ENCODE measurements at places on chromosomes 16 and 17.

DNA sequence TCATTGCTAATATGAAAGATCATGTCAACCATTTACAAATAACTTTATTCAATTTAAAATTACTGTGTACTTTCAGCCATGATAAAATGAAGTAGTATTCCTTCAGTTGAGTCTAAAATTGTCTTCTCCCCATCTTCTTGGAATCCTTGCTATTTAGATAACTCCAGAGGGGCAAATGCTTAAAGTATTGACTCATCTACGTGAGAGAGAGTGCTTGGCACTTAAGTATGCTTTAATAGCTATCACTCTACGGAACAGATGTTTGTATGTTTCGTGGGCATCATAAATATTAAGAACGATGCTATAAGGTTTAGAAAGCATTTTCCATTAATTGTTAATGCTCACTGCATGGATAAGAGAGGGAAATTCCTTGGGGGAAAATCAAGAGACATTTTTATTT, 69.3 kb upstream of the MED13 start:
- DNase-seq: no peak

GRCh38 chr17:64709481-64709880, 47.4 kb upstream of the SMURF2 start:
- no peak for DNase-seq

DNA sequence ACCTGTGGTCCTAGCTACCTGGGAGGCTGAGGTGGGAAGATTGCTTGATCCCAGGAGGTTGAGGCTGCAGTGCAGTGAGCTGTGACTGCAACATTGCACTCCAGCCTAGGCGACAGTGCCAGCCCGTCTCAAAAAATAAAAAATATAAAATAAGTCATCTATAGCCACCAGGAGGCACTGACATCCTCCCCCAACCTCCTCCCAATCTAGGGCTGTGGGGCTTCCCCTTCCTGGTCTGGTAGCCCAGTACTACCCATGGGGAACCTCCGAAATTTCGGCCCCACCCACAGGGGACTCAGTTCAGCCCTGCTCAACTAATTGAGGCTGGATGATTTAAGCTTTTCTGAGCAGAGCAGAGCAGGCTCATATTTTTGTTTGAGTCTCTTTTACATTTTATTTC, 3.2 kb downstream of the ZSCAN10 start:
- no peak for DNase-seq

GRCh38 chr17:78133971-78134898, 3.7 kb downstream of the TMC8 start:
- no peak for DNase-seq

DNA sequence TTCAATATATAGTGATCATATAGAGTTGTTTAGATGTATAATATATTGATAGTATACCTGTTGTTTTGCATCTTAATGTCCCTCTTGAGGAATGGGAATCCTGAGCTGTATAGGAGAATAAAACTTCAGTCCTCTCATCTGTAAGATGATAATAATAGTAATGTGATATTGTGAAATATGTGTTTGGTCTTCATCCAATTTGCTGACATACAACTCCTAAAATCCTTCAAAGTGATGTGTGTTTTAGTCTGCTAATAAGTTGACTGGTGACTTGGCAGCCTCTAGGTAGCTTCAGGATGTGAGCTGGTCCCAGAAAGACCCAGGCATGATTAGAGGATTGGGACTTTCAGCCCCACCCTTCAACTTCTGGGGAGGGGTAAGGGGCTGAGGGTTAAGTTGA, 22.8 kb upstream of the NFAT5 start:
- DNase-seq: no peak

DNA sequence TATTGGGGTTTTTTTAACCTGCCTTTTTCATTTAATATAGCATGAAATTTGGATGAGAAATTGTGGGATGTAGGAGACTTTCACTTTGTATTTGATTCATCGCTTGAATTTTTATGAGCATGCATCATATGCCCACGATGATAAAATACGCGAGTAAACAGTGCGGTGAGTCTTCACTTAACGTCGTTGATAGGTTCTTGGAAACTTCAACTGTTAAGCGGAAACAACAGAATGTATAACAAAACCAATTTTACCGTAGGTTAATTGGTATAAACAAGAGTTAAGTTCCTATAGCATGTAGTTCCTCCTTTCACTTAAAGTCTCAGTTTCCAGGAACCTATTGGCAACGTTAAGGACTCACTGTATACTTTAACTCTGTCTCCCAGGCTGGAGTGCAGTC, 28.7 kb downstream of the MMP15 start:
- DNase-seq: no peak

DNA sequence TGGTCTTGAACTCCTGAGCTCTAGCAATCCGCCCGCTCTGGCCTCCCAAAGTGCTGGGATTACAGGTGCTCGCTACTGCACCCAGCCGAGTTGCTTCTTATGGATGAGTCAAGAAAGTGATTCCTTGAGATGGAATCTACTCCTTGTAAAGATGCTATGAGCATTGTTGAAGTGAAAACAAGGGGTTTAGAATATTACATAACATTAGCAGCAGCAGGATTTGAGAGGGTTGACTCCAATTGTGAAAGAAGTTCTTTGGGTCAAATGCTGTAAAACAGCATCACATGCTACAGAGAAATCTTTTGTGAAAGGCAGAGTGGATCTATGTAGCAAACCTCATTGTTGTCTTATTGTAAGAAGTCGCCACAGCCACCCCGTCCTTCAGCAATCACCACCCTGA, 72.7 kb downstream of the NT5M start:
- no peak for DNase-seq

- no peak for DNase-seq
These were observed 49.4 kb downstream of the XPO6 start for GRCh38 chr16:28162326-28162877.

GRCh38 chr16:79664407-79664806, 63.9 kb upstream of the MAF start:
- no peak for DNase-seq

DNA sequence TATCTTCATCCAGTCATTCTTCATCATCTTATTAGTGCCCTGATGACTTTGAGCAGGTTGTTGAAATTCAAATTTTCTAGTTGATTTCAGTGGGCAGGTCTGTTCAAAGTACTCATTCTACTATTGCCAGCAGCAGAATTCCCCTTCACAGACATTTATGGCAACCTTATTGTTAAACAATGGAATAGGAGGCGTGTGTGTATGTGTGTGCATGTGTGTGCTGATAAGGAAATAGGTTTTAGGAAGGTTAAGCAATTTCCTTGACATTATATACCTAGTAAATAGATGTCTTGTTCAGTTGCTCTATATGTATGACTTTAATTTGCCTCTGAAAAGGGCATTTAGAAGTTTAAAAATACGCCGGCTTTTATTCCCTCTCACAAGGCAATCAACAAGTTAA, 601.4 kb upstream of the CA10 start:
- no peak for DNase-seq

GRCh38 chr17:80017226-80018010, 18.3 kb downstream of the TBC1D16 start:
- DNase-seq: no peak

DNA sequence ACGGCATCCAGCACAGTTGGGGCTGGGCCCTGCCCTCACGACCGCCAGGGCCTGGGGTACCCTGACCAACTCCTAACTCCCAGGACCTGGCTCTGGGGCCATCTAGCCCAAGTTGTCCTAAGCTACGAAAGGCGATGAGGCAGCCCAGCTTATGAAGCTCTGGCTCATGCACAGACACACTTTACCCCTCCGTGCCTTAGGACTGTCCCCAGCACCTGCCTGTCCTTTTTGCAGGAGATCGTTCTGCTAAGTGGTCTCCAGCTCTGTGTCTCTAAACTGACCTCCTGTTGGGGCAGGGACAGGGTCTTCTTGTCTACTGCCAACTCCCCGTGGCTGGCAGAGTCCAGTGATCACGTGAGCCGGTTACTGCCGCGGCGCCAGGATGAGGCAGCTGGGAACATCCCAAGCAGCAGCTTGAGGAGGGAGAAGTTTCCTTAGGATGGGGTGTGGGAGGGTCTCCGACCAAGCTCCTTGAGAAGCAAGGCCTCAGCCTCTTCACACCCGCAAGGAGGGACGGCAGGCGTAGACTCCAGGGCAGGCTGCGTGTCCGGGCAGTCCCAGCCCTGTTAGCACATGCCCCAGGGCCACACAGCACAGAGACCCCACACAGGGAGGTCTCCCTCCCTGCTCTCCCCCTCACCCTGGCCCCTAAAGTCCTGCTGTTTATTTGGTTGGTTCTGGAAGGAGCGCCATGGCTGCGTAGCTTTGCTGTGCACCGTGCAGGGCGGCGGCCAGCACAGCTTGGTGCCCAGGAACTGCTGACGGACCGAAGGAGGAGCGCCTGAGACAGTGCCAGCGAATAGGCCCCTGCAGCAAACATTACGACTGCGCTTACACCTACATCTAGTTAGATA, 16.4 kb upstream of the METRNL start:
- peak; percentile 57 for DNase-seq

GRCh38 chr17:20084621-20085282, 75.6 kb downstream of the SPECC1 start:
- DNase-seq: no peak

All from left forelimb (tissue), 1 donor.